Activated CD4-positive, CD25-positive, alpha-beta regulatory T cell treated with anti-CD3 and anti-CD28 coated beads, Interleukin-2, amount 50 U/mL, for 24 hours (primary cell): ENCODE measurements at places on chromosomes 12 and 14.

GRCh38 chr14:50615552-50615951 lies 52.6 kb downstream of the SAV1 start:
- no peak for ATAC-seq

- ATAC-seq, result no peak
Measured at GRCh38 chr14:75123991-75124390, 2.9 kb downstream of the NEK9 start.

- no peak for ATAC-seq
Measured at GRCh38 chr12:47852096-47852571, 32.4 kb upstream of the HDAC7 start.

DNA sequence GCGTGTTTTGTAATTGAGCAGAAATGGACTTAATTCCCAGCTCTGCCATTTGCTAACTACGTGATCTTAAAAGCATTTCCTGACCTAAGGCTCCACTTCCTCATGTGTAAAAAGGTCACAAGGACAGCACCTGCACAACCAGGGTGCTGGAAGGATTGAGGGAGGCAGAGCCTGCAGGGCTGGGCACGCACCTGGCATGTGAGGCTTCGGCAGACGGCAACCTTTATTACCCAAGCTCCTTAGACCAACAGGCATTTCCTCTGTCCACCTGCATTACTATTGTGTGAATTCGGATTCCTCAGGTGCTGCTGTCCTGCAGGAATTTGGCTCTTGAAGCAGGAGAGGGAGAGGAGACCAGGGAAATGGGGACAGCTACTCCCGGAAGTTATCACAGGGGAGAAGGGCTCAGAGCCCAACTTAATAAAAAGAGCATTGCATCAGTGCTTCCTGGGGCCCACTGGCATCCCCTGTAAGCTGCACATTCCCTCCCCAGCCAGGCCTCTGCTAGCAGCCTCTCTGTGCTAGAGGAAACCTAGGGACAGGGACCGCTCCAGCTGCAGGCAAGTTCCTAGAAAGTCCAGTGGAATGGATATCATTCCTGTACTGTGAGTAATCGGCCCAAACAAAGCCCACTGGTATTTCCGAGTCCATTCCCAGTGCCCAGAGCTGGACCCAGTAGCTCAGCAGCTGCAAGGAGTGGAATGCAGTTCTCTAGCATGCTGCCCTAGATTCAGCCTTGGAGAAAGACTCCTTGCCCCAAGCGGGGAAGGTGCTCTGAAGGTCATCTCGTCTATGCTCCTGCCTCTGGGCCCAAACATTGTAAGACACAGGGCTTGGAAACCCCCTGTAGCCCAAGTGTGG lies 157.1 kb upstream of the CCND2 start:
- ATAC-seq, result no peak

- no peak for ATAC-seq
Measured at GRCh38 chr14:37709419-37710195, 114.2 kb downstream of the TTC6 start.

DNA sequence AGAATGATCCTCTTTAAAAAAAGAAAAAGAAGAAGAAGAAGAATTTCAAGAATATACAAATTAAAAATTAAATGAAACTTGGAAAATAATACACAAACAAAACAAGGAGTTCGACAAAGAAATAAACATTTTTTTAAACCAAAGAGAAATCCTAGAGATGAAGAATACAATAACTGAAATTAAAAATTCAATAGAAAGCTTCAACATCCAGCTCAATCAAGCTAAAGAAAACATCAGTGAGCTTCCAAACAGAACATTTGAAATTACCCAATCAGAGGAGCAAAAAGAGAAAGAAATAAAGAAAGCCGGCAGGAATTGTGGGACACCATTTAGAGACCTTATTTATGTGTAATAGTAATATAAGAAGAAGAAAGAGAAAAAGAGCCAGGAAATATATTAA lies 37.2 kb upstream of the RHOJ start:
- no peak for ATAC-seq

DNA sequence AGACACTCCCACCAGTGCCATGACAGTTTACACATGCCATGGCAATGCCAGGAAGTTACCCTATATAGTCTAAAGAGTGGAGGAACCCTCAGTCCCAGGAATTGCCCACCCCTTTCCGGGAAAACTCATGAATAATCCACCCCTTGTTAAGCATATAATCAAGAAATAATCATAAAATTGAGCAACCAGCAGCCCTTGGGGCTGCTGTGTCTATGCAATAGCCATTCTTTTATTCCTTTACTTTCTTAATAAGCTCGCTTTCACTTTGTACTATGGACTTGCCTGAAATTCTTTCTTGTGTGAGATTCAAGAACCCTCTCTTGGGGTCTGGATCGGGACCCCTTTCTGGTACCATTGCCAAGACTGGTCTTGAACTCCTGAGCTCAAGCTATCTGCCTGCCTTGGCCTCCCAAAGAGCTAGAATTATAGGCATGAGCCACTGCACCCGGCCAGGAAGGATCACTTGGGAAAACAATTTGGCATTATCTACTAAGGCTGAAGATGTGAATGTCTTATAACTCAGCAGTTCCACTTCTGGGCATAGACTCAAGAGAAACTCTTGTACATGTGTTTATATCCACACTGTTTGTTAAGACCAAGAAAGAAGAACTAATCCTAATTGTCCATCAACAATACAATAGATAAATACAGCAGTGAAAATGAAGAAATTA lies 35.9 kb upstream of the CEP83 start:
- ATAC-seq, result no peak
